ENCODE measurements at places on chromosomes 6 and 20.

GRCh38 chr6:11229655-11230046, 2.8 kb downstream of the NEDD9 start:
- no peak for DNase-seq

DNA sequence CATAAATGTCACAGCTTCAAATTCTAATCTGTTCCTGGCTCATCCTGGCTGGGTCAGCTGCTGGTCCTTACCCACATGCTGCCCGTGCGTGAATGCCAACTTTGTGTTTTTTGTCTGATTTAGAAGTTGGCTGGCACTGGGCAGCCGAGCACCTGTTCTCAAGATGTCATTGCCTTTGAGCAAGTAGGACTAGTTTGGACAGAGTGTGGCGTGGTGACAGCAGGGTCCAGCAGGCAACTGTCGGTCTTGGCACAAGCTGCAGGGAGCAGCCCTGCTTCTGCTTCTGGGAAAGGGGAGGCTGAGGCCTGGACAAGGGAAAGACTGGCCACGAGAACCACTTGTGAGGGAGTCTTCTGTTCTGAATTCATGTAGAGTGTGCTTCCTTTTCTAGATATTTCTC, 26.4 kb upstream of the ADRM1 start:
- no peak for DNase-seq

DNA sequence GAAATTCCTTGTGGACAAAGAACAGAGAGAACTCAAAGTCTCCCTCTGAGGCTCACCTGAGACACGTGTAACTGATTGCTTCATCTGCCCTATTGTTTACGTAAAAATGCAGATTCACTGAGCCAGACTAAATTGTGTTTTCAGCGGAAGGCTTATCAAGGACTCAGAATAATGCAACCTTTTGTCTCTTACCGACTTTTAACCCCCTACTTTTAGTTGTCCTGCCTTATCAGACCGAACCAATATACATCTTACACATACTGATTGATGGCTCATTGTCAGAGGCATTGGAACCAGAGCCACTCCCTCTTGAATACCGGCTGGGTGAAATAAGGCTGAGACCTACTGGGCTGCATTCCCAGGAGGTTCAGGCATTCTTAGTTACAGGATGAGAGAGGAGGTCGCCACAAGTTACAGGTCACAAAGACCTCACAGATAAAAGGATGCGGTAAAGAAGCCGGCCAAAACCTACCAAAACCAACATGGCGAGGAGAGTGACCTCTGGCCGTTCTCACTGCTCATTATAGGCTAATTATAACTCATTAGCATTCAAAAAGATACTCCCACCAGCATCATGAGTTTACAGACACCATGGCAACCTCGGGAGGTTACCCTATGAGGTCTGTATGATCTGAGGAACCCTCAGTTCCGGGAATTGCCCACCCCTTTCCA, 95.5 kb upstream of the ZNF184 start:
- no peak for DNase-seq

- no peak for DNase-seq
Measured at GRCh38 chr6:111480988-111481822, 1.8 kb downstream of the REV3L start.

DNA sequence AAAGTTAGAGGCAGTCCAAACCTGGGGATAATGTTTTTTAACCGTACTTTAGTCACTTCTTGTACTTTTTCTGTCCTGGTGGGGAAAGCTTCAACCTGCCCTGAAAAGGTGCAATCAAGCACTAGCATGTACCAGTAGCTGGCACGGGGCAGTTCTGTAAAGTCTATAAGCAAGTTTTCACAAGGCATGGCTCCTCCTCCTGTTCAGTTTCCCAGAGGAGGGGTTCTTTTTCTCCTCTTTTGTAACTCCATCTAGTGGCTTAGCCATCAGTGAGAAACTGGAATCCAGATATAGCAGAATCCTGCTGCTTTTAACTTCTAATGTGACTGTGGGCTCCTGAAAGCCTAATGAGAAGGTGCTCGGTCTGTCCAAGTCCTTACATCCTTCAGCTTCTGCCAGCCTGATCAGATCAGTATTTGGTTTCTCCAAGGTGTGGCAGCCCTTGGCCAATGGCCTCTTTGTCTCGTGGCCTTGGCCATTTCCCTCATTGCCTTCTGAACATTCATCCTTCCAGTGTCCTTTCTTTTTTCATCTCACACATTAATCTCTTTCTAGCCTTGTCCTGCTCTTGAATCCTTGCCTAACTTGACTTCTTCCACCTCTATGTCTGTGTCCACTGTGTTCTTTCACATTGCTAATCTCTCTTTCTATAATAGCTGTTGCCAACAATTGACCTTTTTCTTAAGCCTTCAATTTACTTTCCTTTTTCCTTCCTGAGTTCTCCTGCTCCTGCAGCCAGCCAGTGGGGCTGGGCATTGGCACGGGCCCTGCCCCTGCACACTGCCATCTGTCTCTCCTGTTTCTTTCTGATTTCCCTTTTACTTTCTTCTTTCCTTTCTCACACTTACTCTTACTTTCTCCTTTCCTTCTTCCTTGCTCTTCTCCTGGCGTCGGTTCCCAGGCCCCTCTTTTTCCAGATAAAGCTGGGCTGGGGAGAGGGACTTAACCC, 222.0 kb upstream of the SYNCRIP start:
- no peak for DNase-seq

DNA sequence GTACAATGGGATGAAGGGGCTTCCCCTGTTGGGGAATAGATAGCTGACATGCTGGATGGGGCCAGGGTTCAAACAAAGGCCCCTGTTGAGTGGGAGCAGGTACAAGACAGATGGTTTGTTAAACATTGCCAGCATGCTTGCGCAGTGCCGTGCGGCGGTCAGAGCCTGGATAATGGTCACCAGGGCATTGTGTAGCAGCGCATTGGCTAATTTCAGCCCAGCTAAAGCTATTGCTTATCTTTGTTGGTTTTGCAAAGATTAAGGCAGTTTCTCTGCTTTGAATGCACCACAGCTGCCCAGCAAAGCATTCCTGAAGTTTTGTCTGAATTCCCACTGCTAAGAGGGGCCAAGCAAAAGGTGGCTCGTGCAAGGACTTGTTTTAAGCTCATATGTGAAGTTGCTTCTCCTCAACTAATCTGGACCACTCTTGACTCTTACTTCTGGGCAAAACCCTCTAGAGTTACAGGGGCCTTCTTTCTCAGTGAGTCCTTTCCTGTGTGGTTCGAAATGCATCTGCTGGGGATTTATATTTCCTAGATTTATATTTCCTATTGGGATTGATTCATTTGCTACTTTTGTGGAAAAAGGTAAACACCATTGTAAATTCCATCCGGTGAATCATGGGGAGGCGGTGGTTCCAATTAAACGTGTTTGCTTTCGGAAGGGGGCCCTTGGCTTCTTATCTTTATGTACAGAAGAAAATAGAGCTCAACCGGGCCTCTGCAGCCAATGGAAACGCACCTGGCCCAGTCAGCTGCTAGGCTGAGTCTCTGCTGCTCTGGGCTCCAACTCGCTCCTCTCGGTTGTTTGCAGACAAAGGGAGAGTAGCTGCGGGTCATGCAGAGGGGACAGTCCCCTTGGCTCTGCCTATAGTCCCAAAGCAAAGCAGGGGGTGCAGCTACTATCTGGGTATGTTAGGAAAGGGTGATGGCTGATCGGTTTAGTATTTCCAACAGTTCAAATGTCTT, 72.1 kb downstream of the FOXA2 start:
- DNase-seq: no peak

DNA sequence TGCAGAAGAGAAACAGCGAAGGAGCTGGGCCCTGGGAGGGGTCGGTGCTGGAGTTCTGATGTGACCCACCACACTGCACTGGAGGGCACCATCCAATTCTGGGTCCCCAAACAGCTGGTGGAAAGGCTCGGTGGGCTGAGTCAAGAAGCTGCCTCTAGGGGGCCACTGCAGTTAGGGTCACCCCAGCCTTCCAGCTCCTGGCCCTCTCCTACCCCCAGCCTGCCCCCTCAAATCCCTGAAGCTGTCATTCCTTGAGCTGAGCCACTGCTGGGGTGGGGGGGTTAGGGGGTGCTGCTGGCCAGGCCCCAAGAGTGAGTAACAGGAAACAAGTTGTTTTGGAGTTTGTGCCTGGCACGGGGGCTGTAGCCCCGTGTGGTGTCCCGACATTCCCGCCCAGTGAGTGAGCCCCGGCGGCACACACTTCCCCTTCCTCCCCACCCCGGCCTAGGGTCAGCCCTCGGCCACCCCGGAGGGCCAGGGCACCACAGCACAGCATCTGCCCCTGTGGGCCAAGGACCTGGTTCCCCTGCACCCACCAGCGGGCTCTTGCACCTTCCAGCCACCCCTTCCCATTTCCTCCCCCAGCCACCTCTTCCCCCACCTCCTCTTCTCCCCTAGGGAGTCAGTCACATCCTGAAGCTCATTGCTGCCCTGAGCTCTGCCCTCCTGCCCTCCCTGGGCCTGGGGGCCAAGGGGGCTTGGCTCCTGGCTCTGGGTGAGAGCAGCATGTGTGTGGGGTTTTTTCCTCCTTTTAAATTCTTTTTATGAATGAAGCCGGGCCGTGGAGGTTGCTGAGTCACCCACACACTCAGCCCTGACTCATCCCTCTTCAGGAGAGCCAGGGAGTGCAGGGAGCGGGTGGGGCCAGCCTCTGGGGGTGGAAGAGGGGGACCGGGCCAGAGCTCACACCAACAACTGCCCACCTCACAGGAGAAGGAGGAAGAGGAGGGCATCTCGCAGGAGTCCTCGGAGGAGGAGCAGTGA, 4.6 kb downstream of the SMIM29 start:
- peak; percentile 62 for DNase-seq

DNA sequence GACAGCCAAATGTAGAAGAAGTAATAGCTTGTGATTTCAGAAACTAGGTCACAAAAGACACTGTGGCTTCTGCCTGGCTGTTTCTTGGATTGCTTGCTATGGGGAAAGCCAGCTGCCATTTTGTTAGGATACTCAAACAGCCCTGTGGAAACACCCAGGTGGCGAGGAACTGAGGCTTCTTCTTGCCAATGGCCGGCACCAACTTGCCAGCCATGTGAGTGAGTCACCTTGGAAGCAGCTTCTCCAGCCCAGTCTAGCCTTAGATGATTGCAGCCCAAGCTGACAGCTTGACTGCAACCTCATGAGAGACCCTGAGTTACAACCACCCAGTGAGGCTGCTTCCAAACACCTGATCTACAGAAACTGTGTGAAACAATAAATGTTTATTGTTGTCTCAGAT, 11.9 kb upstream of the KIAA1755 start:
- DNase-seq: no peak

- DNase-seq: no peak
Measured at GRCh38 chr6:16582446-16583143, 178.7 kb downstream of the ATXN1 start.

DNA sequence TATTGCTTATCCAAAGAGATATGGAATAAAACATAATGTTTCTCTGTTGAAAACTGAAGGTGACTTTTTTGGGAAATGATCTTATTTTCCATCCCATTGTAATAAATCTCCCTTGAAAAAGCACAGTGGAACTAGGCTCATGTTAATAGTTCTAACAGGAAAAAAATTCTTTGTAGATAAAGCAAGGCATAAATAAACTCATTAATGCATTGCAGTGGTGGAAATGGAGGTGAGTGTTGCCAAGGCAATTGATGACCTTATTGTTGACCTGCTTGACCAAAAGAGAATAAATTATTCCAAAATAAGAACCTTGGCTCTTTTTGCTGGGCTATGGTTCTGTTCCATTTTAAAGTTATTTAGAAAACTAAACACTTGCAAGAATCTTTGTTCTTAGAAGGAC, 55.2 kb downstream of the TRMT11 start:
- no peak for DNase-seq

- no peak for DNase-seq
Measured at GRCh38 chr6:167870321-167870720, 43.6 kb downstream of the AFDN start.

GRCh38 chr6:5095236-5095635, 10.1 kb downstream of the PPP1R3G start:
- no peak for DNase-seq
